NCI-H1694 treated with DMSO at 0.1 percent for 48 hours (cell line): ENCODE measurements at places on chromosomes 6 and 20.
A peak's percentile ranks its signal among the peaks of the same experiment; 100 is the strongest.

DNA sequence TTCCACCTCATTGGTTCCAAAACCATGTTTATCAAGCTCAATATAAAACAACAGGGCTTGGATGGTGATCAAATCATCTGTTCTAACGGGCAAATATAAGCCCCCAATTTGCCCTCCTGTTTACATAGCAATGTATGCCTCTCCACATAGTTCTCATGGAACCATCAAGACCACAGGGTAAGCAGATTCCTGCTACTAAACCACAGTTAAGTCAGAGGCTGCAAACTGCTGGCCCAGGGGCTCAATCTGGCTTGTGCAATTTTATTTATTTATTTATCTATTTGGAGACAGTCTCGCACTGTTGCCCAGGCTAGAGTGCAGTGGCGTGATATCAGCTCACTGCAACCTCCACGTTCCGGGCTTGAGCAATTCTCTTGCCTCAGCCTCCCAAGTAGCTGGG lies 18.9 kb upstream of the MTHFD1L start:
- DNase-seq = no peak

DNA sequence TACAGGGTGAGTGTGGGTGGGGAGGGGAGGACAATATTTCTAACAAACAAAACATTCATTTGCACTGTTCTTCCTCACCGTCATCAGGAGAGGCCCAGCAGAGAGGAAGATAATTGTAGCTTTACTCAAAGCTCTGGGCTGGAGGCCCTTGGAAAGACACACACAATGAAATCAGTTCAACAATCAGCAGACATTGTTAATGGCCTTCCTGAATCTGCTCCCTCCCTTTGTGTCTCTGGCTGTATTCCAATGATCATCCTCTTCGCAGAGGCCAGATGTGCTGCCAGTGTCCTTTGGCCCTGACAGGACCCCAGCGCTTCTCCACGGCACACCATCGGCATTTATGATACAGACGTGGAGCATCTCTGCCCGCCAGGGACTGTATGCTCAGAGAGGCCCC lies 44.6 kb upstream of the LRFN2 start:
- DNase-seq = no peak

DNA sequence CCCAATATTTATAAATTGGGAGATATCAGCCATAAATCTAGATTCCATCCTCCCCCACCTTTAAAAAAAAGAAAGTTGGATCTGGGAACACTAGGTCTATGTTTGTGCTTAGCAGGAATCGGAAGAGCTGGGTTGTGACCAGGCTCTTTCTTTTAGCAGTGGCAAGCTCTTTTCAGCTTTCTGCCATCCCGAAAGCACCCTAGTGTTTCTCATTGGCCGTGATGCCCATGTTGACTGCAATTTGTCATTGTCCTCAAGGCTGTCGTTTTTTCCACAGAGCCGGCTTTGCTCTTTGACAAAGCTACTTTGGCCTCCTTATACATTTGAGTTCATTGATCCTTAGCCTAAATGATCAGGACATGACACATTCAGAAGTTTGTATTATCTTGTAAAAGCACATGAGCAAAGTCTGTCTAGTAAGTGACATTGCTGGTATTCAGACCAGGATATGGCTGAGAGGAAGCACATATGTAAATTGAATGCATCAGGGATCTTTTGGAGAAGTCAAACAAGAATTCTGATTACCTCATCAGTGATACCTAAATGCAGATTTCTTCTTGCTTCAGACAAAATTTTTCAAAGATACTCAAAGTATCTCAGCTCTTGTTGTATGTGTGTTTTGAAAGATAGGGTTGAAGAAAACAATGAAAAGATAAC lies 50.1 kb downstream of the CARMIL1 start:
- DNase-seq = no peak

GRCh38 chr6:27684264-27685211 lies 211.6 kb upstream of the ZNF184 start:
- peak; percentile 32 for DNase-seq
